GM13977 (cell line): ENCODE measurements at places on chromosomes 1 and 21.

- no peak for DNase-seq
These were observed 352.9 kb downstream of the LTN1 start for GRCh38 chr21:28639737-28640136.

GRCh38 chr1:51726544-51727225 lies 109.8 kb downstream of the OSBPL9 start:
- peak; percentile 54 for DNase-seq

DNA sequence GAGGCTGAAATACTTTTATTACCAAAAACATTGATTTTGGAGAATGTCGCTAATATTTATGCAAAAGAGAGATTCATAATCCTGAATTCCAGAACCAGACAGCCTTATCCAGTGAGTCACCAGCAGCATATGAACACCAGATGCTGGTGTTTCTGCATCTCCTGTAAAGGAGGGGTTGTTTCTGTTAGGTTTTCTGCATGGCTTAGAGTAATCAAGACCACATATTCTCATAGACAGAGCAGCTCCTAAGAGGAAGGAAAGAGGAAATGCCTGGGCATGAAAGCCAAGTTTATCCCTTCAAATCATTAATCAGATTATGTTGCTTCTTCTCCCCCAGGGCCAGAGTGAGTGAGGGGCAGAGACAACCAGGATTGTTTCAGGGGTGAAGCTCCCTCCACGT lies 86.2 kb downstream of the NGF start:
- DNase-seq = no peak

GRCh38 chr1:193366764-193367507 lies 180.5 kb upstream of the B3GALT2 start:
- DNase-seq = no peak

GRCh38 chr1:116679828-116680628 lies 12.5 kb upstream of the IGSF3 start:
- DNase-seq = no peak

DNA sequence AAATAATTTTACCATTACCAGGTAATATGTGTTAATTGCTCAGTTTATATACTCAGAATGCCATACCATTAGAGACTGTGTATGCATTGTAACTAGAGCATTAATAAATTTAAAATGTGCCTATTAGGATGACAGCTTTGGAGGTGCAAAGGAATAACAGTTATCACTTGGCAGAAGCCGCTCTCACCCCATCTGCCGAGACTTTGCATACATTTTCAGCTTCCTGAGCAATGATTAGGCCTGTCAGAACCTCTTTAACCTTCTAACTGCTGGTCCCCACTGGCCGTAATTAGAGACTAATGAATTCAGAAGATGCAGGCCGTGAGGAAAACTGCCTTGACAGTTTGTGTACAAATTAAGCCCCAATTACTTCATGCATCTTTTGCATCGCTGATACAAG lies 158.0 kb upstream of the PROX1 start:
- DNase-seq = no peak

DNA sequence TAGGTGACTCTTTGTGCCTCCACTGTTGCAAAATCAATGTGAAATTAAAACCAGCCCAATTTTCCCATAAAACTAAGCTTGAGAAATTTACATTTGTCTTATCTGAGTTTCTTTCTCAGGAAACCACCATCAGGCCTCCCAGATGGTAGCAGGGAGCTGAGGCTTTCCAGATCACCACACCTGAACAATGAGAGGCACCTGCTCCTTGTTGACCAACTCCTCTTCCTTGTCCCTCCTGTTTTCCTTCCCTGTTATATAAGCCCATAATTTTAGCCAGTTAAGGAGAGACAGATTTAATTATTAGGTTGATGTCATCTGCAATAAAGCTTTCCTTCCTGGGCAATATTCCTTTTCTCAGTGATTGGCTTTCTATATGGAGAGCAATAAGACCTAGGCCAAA lies 32.0 kb upstream of the C1orf185 start:
- no peak for DNase-seq

GRCh38 chr1:118210723-118211110 lies 25.7 kb upstream of the SPAG17 start:
- DNase-seq = no peak

DNA sequence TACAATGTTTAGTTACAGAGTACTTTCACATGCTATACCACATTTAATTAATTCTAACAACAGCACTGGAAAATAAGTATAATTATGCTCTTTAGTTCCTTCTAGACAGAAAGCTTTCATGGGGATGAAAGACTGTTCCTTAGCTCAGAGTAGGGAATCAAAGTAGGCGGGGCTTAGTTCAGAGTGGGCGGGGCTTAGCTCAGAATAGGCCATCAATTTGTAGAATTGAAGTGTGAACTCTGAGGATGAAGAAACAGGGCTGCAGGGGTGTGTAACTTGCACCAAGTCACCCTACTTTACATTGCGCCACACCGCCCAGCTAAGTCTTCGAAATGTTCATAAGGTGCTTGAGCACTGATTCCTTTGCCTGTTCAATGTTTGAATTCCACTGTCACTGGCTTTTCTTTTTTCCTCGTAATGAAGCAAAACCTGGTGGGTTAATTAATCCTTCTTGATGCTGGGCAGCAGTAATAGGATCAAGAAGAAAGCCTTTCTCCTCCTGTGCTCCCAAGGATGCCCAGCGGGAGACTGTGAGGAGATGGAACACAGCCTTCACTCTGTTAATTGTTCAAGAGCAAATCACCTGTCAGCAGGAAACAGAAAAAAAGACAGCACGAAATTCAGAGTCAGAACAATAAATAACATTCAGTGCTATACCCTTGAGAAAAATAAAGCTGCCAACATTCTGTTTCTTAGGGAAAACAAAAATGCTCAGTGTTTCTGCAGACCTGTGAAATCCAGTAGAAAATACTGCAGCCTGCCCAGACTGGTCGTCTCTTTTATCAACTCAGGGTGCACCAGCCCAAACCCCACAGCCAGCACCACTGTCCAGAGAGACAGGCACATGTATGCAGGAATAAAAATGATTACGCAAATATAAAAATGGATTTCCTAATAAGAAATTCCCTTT lies 66.5 kb upstream of the CAMK1G start:
- DNase-seq = no peak

DNA sequence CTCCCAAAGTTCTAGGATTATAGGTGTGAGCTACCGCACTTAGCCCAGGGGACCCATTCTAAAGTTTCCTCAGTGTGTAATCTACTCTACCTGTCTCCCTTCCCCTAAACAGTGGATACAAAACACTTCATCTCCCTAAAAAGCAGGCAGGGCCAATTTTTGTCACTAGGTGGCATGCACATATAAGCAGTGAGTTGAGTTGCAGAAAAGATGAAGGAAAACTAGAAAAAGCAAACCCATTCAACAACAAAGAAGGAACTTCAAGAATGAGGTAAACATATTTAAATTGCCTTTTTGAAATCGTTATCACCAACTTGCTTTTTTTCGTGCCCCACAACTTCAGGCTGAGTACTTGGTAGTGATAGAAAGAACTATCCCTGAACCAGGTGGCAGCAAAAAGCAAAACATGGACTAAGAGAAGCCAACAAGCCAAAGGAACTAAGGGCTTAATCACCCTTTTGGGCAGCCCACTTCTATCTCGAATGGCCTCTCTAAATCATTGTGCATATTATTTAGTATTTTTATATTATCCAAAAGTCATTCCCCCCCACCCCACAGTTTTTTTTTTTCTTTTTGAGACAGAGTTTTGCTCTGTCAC lies 19.7 kb upstream of the ALDH9A1 start:
- DNase-seq = peak; percentile 57

DNA sequence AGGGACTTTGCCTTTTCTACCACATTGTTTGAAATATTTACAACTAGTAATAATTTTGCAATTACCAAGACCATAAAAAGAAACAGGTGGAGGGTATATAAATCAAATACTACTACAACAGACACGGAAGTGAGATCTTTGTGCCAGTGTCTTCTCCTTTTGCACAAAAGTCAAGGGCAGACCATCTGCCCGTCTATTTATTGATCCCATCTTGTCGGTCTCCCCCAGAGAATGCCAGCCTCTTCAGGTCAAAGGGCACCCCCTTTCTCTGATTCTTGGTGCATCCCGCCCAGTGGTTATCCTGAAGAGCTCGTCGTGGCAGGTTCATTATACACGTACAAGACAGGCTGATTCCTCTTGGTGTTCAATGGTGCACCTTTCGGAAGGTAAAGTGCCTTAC lies 4.8 kb upstream of the PDE9A start:
- DNase-seq = no peak

DNA sequence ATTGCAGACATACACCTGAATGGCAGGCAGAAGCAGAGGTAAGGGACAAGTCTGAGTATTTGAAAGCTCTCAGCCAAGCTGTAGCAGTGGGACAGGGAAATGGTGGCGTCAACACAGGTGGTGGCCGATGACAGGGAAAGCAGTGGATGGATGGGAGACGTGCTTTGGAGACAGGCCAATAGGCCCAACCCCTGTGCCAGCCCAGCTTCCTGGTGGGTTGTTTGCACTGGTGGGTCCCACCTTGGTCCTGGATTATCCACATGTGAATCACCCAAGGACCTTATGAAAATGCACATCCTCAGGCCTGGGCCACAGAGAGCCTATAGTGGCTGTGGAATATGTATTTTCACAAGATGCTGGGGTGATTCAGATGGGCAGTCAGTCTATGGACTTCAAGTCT lies 203.7 kb upstream of the VAMP3 start:
- no peak for DNase-seq

- DNase-seq = no peak
These were observed 489.3 kb downstream of the MATN1 start for GRCh38 chr1:30234091-30234490.

- DNase-seq = no peak
These were observed 233.6 kb upstream of the FMN2 start for GRCh38 chr1:239858057-239858456.

- no peak for DNase-seq
These were observed 68.3 kb downstream of the SLC16A1 start for GRCh38 chr1:112887599-112888283.

GRCh38 chr1:234558330-234558836 lies 51.6 kb downstream of the IRF2BP2 start:
- no peak for DNase-seq
